ENCODE measurements at places on chromosomes 2 and 18.

DNA sequence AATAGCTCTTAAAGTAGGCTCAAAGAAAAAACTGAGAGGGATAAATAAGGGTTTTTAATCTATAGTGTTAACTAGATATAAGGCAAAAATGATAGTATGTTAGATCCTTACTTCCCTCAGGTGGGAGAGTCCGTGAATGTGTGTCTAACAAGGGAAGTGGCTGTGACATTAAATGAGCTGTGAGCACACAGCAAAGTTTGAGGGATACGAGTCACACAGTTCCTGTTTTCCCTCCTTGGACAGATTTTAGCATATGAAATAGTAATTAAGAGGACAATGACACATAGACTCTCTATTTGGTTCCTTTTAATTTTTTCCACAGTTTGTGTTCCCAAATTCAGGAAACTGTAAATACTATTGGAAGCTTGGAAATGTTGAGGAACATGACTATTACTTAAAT is 148.4 kb upstream of the CAVIN2 start:
- no peaks in the 10 kb centered on the region for H3K4me1 ChIP-seq
- no peak for DNase-seq
- H3K36me3 ChIP-seq = no peaks in the 10 kb centered on the region
- H3K4me3 ChIP-seq = no peak overlapping the region
- no peaks in the 10 kb centered on the region for H3K27me3 ChIP-seq

- no peaks in the 10 kb centered on the region for H3K36me3 ChIP-seq
- no peak overlapping the region for H3K27ac ChIP-seq
- no peak for DNase-seq
- no peaks in the 10 kb centered on the region for H3K4me1 ChIP-seq
- no peak overlapping the region for H3K4me3 ChIP-seq
These were observed 29.5 kb upstream of the SAP130 start for GRCh38 chr2:128057334-128057733.

GRCh38 chr2:43841949-43842865 is 3.4 kb downstream of the ABCG8 start:
- H3K36me3 ChIP-seq = no peaks in the 10 kb centered on the region
- no peak overlapping the region for H3K27ac ChIP-seq
- DNase-seq = no peak
- H3K4me3 ChIP-seq = no peak overlapping the region
- H3K27me3 ChIP-seq = no peaks in the 10 kb centered on the region

GRCh38 chr2:236552581-236553363 is 16.9 kb upstream of the ACKR3 start:
- no peaks in the 10 kb centered on the region for H3K27me3 ChIP-seq
- DNase-seq = no peak
- no peaks in the 10 kb centered on the region for H3K36me3 ChIP-seq

GRCh38 chr18:75625966-75626365 is 198.5 kb upstream of the SMIM21 start:
- H3K36me3 ChIP-seq = no peaks in the 10 kb centered on the region
- DNase-seq = no peak
- H3K4me1 ChIP-seq = no peaks in the 10 kb centered on the region

GRCh38 chr18:43680096-43680495 is 402.8 kb upstream of the SYT4 start:
- H3K36me3 ChIP-seq = no peaks in the 10 kb centered on the region
- no peak for DNase-seq
- no peak overlapping the region for H3K4me3 ChIP-seq
- H3K4me1 ChIP-seq = no peaks in the 10 kb centered on the region
- no peaks in the 10 kb centered on the region for H3K27me3 ChIP-seq
- H3K27ac ChIP-seq = no peak overlapping the region

GRCh38 chr2:104856086-104856972 is 2.4 kb downstream of the POU3F3 start:
- H3K27ac ChIP-seq = no peak overlapping the region
- H3K4me3 ChIP-seq = no peak overlapping the region
- no peaks in the 10 kb centered on the region for H3K36me3 ChIP-seq
- H3K4me1 ChIP-seq = peaks cover 31% of the 10 kb centered on the region

GRCh38 chr2:44429034-44429433 is 67.3 kb downstream of the CAMKMT start:
- no peaks in the 10 kb centered on the region for H3K4me1 ChIP-seq
- H3K36me3 ChIP-seq = no peaks in the 10 kb centered on the region
- no peak overlapping the region for H3K4me3 ChIP-seq
- DNase-seq = no peak
- H3K27me3 ChIP-seq = no peaks in the 10 kb centered on the region

DNA sequence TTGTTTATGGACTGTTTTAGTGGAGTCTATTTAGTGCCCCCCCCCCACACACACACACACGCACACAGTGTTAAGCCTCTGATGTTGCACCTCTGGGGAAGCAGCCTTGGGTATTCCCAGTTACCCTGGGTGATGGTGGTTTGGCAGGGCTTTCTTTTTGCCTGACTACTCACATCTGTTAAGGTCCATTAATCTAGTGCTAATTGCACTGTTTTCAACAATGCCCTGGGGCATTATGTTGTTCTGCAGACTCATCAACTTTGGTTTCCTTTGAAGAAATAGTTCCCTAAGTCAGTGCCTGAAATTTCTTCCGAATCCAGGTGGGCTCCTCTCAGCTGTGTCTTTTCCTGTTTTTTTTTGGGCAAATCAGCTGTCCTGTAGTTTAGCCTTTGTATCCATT is 34.7 kb downstream of the SPOPL start:
- H3K4me3 ChIP-seq = no peak overlapping the region
- H3K36me3 ChIP-seq = peaks cover 7% of the 10 kb centered on the region
- peaks cover 4% of the 10 kb centered on the region for H3K4me1 ChIP-seq
- H3K27me3 ChIP-seq = no peaks in the 10 kb centered on the region
- no peak overlapping the region for H3K27ac ChIP-seq
- no peak for DNase-seq

- no peaks in the 10 kb centered on the region for H3K36me3 ChIP-seq
- H3K27me3 ChIP-seq = no peaks in the 10 kb centered on the region
- DNase-seq = no peak
- H3K27ac ChIP-seq = no peak overlapping the region
These were observed 207.6 kb downstream of the SLC8A1 start for GRCh38 chr2:40244251-40244650.

DNA sequence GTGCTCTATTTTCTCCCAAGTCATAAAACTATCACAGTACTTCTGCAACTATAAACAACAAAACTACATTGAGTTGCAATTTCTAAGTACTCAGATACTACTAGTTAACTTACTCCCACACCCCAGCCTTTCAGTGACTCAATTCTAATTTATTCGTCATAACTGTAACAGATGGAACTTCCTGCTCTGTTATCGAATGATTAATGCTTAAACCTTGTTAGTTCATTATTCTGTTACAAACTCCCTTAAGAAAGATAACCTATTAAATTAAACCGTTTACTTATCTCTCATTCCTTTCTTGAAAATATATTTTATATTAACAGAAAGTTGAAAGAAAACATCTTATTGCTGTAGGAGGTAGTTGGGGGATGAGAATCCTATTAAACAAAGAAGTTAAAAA is 17.0 kb downstream of the TNFAIP6 start:
- peaks cover 4% of the 10 kb centered on the region for H3K4me1 ChIP-seq
- no peak overlapping the region for H3K4me3 ChIP-seq
- H3K27ac ChIP-seq = no peak overlapping the region
- H3K27me3 ChIP-seq = no peaks in the 10 kb centered on the region
- DNase-seq = no peak
- no peaks in the 10 kb centered on the region for H3K36me3 ChIP-seq

DNA sequence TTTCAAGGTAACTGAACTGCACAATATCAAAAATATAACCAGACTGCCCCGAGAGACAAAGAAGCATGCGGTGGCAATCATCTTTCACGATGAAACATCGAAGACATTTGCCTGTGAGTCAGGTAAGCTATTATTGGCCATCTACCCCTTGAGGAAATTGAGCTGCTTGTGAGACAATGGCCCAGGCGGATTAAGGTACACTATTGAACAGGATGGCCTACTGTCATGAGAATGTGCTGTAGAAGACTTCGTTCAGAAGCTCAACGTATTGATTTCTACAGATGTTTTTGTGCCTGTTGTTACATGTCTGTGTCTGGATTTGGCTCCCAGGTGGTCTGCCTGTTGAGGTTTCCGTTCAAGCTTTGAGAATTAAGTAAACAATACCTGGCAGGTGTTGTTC is 198.7 kb downstream of the DOK6 start:
- H3K27ac ChIP-seq = no peak overlapping the region
- H3K27me3 ChIP-seq = no peaks in the 10 kb centered on the region
- no peaks in the 10 kb centered on the region for H3K36me3 ChIP-seq
- DNase-seq = no peak
- H3K4me1 ChIP-seq = no peaks in the 10 kb centered on the region
- no peak overlapping the region for H3K4me3 ChIP-seq

DNA sequence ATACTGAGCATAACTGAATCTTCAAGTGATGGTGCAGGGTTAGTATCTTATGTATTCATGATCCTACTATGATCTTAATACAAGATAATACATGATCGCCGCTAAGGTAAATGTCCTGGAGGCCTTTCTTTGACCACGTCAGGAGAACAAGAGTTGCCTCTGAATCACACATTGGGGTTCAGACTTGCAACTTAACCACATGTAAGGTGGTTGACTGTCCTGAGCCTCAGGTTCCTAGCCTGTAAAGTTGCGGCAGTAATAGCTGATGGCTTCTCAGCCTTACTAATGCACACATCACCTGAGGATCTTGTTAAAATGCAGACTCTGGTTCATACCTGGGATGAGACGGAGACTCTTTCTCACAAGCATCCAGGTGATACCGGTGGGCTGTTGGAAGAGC is 112.5 kb downstream of the MGAT5 start:
- H3K36me3 ChIP-seq = peaks cover 24% of the 10 kb centered on the region
- H3K4me1 ChIP-seq = peaks cover 31% of the 10 kb centered on the region

DNA sequence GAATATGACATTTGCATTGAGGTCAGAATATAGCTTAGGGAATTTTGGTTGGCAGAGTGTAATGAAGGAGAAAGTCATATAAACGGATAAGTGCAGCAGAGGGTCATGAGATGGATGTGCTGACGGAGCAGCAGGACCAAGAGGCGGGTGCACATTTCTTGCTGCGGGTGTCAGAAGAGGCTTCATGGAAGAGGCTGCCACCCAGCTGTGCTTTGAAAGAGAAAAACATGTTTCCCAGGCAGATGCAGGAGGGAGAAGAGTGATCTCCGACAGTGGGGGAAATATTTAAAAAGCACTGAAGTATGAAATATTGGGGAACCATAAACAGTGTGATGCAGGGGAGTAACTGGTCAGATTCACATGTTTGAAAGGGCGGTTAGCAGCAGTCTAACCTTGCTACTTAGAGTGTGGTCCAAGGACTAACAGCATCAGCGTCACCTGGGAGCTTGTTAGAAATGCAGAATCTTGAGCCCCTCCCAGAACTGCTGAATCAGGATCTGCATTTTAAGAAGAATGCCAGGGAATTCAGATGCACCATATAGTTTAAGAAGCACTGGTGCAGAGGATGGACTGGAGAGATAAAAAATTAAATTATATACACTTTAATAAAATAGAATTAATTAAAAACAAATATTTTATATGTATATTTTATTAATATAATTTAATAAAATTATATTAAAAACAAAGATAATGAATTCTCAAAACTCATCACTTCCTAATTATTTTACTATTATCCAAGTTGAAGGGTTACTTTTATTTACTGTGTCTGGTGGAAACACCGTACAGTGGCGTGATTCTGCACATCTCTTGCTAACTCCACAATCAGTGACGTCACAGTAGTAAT is 36.1 kb upstream of the SCYGR1 start:
- no peaks in the 10 kb centered on the region for H3K4me1 ChIP-seq
- H3K36me3 ChIP-seq = no peaks in the 10 kb centered on the region
- no peak overlapping the region for H3K27ac ChIP-seq
- no peak overlapping the region for H3K4me3 ChIP-seq
- no peak for DNase-seq
- H3K27me3 ChIP-seq = no peaks in the 10 kb centered on the region

DNA sequence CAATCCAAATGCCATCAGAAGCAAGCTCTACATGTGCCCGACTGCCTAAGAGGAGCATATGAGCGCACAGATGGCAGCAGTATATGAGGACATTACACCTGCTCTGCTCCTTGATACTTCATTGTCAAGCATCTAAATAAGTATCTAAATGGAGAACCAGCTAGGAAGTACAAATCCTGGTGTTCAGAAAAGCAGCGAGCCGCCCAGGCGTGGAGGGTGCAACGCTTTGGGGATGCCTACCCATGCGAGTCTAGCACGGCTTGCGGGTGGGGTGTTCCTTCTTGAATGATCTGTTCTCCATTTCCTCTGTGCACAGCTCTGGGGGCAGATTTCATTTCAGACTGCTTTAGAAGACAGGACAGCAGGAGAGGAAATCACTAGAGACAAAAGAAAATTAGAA is 63.0 kb upstream of the BCL2L11 start:
- no peaks in the 10 kb centered on the region for H3K4me1 ChIP-seq
- no peaks in the 10 kb centered on the region for H3K36me3 ChIP-seq
- no peak overlapping the region for H3K4me3 ChIP-seq
- DNase-seq = no peak
- H3K27me3 ChIP-seq = no peaks in the 10 kb centered on the region

DNA sequence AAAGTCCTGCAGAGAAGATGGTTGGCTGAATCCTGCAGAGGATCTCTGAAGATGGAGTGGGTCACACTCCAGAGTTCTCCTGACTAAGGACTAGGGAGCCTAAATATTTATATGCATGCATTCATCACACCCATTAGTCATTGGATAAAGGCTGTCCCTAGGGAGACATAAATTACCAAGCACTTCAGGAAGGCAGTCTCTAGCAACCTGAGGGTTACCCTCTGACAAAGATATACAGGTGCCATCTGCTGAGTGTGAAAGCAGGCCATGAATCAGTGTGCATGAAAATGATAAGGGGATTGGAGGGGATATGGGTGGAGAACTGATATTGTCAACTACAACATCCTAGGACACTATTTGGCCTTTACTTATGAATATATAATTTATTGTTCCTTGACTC is 294.8 kb upstream of the DDX18 start:
- H3K4me3 ChIP-seq = no peak overlapping the region
- no peaks in the 10 kb centered on the region for H3K27me3 ChIP-seq
- no peak for DNase-seq
- H3K36me3 ChIP-seq = no peaks in the 10 kb centered on the region
- no peaks in the 10 kb centered on the region for H3K4me1 ChIP-seq

GRCh38 chr2:133908171-133908570 is 339.9 kb upstream of the NCKAP5 start:
- H3K36me3 ChIP-seq = no peaks in the 10 kb centered on the region
- no peak overlapping the region for H3K27ac ChIP-seq
- no peaks in the 10 kb centered on the region for H3K27me3 ChIP-seq
- no peaks in the 10 kb centered on the region for H3K4me1 ChIP-seq
- no peak overlapping the region for H3K4me3 ChIP-seq

DNA sequence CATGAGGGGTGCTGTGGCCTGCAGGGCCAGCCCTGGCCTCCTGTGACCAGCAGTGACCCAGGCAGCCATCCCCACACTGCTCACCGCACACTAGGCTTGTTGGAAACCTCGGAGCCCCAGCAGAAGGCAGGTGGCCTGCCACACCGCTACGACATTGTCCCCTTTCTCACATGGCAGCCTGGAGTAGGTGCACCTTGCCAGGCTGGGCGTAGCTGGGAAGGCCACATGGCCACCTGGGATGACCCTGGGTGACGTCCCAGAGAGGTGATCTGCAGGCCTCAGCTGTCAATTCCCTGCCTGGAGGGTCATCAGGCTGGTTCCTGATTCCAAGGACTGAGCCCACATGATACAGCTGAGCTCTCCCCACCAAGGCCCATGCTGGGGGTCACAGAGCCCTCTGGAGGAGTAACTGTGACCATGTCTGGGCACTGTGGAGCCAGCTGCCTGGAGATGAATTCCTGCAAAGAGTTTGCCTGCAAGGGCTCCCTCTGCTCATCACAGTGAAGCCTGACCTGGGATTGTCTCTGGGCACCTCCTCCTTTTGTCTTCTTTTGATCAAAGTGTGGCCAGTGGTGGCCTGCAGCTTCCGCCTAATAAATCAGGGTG is 119.6 kb upstream of the OTOS start:
- no peaks in the 10 kb centered on the region for H3K36me3 ChIP-seq
- no peak overlapping the region for H3K4me3 ChIP-seq
- no peaks in the 10 kb centered on the region for H3K27me3 ChIP-seq
- no peaks in the 10 kb centered on the region for H3K4me1 ChIP-seq

Measured in CD4-positive, alpha-beta memory T cell (primary cell).